ENCODE measurements at places on chromosomes 5 and 9. TPM values are rescaled to one million over a fixed set of nuclear protein-coding genes. Genes with fewer than 3 reads are reported as not detected.

GLDC gene
- not detected for total RNA-seq

IL5 gene
- not detected for total RNA-seq

- no peaks in the 10 kb centered on the region for H3K36me3 ChIP-seq
- no peaks in the 10 kb centered on the region for H3K27me3 ChIP-seq
- H3K4me1 ChIP-seq, result no peaks in the 10 kb centered on the region
- no peak for DNase-seq
- no peak overlapping the region for H3K27ac ChIP-seq
- no peak overlapping the region for H3K4me3 ChIP-seq
Measured at GRCh38 chr9:70117835-70118319, 74.2 kb downstream of the MAMDC2 start.

DNA sequence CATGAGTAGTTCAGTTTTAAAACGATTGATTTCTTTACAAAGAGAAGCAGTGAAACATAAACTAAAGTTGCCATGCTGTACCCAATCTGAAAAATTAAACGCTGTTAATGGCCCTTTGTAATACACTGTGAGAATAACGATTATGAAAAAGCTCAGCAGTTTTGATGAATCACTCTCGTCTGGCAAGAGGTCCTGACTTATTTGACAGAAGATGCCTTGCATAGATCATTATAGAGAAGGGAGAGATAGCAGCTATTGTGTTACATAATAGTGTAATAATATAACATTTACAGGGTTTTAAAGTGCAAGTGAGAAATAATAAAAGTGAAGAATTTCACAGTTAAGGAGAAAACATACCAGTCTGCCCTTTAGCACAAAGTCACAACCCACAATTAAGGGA, 361.5 kb upstream of the CDH10 start:
- no peak overlapping the region for H3K4me3 ChIP-seq
- no peaks in the 10 kb centered on the region for H3K36me3 ChIP-seq
- no peaks in the 10 kb centered on the region for H3K27me3 ChIP-seq
- H3K4me1 ChIP-seq, result no peaks in the 10 kb centered on the region
- no peak for DNase-seq

DNA sequence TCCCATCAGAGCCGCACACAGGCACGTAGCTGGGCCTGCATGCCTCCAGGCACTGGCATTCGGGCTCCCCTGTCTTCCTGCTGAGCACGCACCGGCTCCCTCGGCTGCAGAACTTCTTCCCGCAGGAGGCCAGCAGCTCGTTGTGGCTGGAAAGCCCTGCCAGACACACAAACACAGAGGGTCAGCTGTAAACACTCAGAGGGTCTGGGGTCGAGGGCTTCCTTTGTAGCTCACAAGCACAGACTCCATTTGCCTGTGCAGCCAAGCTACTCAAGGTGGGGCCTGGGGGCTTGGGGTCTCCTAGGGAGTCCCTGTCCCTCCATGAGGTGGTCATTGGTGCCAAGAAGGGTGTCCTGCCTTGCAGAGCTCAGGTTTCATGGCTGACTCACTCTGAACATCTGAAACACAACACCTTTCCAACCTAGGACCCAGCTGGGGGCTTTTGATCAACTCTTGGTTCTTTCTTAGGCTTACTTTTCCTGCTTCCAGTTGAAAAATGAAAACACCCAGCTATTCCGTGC, 211.4 kb downstream of the FSTL4 start:
- no peak overlapping the region for H3K27ac ChIP-seq
- H3K36me3 ChIP-seq, result no peaks in the 10 kb centered on the region
- H3K4me3 ChIP-seq, result no peak overlapping the region
- H3K4me1 ChIP-seq, result peaks cover 10% of the 10 kb centered on the region
- H3K27me3 ChIP-seq, result no peaks in the 10 kb centered on the region

DNA sequence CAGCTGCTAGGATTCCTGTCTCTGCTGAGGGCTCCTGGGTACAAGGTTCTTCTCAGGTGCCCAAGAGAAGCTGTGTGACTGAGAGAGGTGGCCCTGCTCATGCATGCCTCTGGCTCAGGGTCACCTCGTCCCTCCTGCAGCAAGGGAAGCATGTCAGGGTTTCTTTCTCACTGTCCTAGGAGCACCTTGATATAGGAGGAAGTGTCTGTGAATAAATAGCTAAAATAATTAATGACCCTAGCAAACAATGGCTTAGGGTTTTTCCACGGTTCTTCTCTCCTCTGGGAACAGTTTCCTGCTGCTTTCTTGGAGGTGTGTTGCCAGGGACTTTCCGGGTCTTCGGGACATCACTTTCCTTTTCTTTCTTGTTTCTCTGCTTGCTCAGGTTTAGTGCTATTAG, 87.2 kb downstream of the ARHGAP26 start:
- H3K27me3 ChIP-seq, result no peaks in the 10 kb centered on the region
- no peak overlapping the region for H3K4me3 ChIP-seq
- no peak for DNase-seq
- no peak overlapping the region for H3K27ac ChIP-seq
- no peaks in the 10 kb centered on the region for H3K36me3 ChIP-seq

DNA sequence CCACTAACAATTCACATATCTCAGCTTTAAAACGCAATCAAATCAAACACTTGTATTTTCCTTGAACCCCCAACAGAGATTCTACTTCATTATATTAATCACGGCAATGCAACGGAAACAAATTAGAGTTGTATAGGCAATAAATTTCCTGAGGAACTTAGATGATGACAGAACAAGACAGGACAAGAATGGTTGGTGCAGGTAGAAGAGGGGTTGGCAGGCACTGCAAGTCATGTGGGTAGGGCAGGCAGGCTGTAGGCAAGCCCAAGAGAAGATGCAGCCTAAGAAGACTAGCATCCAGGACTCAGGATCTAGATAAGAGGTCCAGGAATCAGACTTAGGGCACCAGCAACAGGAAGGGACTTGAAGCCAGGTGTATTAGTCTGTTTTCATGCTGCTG, 16.6 kb upstream of the FEM1C start:
- no peaks in the 10 kb centered on the region for H3K4me1 ChIP-seq
- DNase-seq, result no peak
- no peak overlapping the region for H3K4me3 ChIP-seq
- no peaks in the 10 kb centered on the region for H3K27me3 ChIP-seq
- no peaks in the 10 kb centered on the region for H3K36me3 ChIP-seq

- H3K27me3 ChIP-seq, result no peaks in the 10 kb centered on the region
- no peak overlapping the region for H3K27ac ChIP-seq
- H3K4me1 ChIP-seq, result no peaks in the 10 kb centered on the region
- DNase-seq, result no peak
Measured at GRCh38 chr9:105067895-105068580, 140.1 kb upstream of the ABCA1 start.

GRCh38 chr9:31492229-31492628, 892.2 kb upstream of the ACO1 start:
- DNase-seq, result no peak
- H3K4me3 ChIP-seq, result no peak overlapping the region
- no peaks in the 10 kb centered on the region for H3K4me1 ChIP-seq

- no peak overlapping the region for H3K27ac ChIP-seq
- H3K27me3 ChIP-seq, result no peaks in the 10 kb centered on the region
- H3K4me1 ChIP-seq, result no peaks in the 10 kb centered on the region
- H3K4me3 ChIP-seq, result no peak overlapping the region
- H3K36me3 ChIP-seq, result no peaks in the 10 kb centered on the region
Measured at GRCh38 chr9:12735665-12736064, 39.2 kb upstream of the LURAP1L start.

DNA sequence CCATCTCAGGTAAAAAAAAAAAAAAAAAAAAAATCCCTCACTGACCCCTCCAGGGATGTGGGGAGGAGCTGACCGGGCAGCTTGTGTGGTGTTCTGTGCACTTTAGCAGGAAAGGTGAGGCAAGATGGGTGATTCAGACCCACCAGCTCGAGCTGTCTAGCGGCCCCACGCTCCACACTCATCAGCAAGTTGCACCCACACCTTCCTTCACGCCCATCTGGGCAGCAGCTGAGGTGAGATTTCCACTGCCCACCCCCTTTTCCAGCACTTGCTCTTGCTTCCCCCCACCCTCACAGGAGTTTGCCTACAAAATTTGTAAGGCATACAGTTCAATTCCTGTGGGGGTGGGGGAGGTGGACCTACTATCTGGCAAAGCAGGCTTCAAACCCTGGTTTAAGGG, 58.7 kb upstream of the ZNF354B start:
- no peaks in the 10 kb centered on the region for H3K36me3 ChIP-seq
- H3K4me1 ChIP-seq, result no peaks in the 10 kb centered on the region
- DNase-seq, result no peak
- no peak overlapping the region for H3K27ac ChIP-seq

DNA sequence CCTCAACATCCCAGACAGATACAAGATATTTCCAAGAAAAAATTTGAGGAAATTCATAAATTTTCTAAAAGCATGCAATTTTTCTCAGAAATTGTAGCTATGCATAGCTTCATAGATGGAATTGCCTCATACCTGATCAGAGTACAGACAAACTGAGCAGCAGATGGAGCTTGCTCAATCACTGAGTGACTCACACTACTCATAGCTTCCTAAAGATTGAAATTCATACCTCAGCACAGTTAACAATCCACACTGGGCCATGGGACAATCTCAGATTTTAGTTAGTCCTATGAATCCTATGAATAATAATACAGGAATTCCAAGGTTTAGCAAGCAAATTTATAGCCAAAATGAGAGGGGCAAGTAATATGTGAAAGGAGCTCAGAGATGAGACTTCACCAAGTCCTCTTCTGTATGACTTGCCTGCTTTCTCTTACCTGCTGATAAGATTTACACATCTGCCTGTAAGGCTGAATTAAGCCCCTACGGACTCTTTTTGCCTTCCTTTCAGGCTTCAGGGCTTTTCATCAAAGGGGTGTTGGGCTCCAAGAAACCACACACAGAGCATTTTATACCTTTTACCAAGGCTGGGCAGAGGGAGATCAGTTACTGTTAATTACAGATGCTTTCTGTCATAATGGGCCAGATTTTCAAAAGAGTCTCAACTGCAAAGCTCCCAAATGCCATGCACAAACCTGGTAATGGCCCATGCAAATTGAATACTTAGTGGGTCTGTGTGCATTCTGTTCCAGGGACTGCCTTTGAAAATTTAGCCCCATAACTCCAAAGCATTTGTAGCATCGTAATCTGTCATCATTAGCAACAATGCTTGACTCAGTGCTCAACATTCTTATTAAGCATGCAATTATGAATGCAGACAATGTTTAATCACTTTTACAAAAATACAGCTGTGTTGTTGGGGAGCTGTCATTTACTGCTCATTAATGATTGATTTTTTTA, 439.3 kb downstream of the DTWD2 start:
- no peak overlapping the region for H3K27ac ChIP-seq
- H3K27me3 ChIP-seq, result no peaks in the 10 kb centered on the region
- no peaks in the 10 kb centered on the region for H3K4me1 ChIP-seq
- H3K4me3 ChIP-seq, result no peak overlapping the region

GRCh38 chr9:84140535-84141101, 160.0 kb downstream of the RMI1 start:
- H3K27ac ChIP-seq, result no peak overlapping the region
- H3K36me3 ChIP-seq, result no peaks in the 10 kb centered on the region

GRCh38 chr5:76657091-76657490, 33.9 kb upstream of the F2RL2 start:
- H3K4me3 ChIP-seq, result no peak overlapping the region
- no peak for DNase-seq
- no peaks in the 10 kb centered on the region for H3K27me3 ChIP-seq
- H3K36me3 ChIP-seq, result peaks cover 63% of the 10 kb centered on the region
- no peak overlapping the region for H3K27ac ChIP-seq
- H3K4me1 ChIP-seq, result no peaks in the 10 kb centered on the region

GRCh38 chr9:127686461-127687393, 20.1 kb upstream of the CFAP157 start:
- no peak overlapping the region for H3K27ac ChIP-seq
- H3K4me1 ChIP-seq, result no peaks in the 10 kb centered on the region
- H3K27me3 ChIP-seq, result no peaks in the 10 kb centered on the region
- DNase-seq, result no peak

DNA sequence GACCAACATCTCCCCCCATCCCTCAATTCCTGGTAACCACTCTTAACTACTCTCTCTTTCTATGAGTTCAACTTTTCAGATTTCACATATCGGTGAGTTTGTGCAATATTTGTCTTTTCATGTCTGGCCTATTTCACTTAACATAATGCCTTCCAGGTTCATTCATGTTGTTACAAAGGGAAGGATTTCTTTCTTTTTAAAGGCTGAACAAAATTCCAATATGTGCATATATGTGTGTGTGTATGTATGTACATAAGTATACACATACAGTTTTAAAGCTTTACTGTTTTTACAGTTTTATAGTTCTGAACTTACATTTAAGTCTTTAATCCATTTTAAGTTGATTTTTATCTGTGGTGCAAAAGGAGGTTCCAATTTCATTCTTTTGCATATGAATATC, 130.7 kb downstream of the SV2C start:
- DNase-seq, result no peak
- no peaks in the 10 kb centered on the region for H3K4me1 ChIP-seq
- H3K36me3 ChIP-seq, result no peaks in the 10 kb centered on the region
- no peak overlapping the region for H3K27ac ChIP-seq
- no peaks in the 10 kb centered on the region for H3K27me3 ChIP-seq

- H3K4me1 ChIP-seq, result no peaks in the 10 kb centered on the region
- H3K27ac ChIP-seq, result no peak overlapping the region
- no peak for DNase-seq
- H3K36me3 ChIP-seq, result no peaks in the 10 kb centered on the region
- H3K27me3 ChIP-seq, result no peaks in the 10 kb centered on the region
Measured at GRCh38 chr5:179122411-179123108, 62.4 kb downstream of the ZNF354C start.

- no peak overlapping the region for H3K4me3 ChIP-seq
- no peaks in the 10 kb centered on the region for H3K27me3 ChIP-seq
- no peaks in the 10 kb centered on the region for H3K4me1 ChIP-seq
- H3K36me3 ChIP-seq, result no peaks in the 10 kb centered on the region
Measured at GRCh38 chr5:149618581-149619248, 37.4 kb downstream of the ARHGEF37 start.

Data from CD4-positive, alpha-beta memory T cell (primary cell).